ENCODE measurements at places on chromosomes 2 and 18.

DNA sequence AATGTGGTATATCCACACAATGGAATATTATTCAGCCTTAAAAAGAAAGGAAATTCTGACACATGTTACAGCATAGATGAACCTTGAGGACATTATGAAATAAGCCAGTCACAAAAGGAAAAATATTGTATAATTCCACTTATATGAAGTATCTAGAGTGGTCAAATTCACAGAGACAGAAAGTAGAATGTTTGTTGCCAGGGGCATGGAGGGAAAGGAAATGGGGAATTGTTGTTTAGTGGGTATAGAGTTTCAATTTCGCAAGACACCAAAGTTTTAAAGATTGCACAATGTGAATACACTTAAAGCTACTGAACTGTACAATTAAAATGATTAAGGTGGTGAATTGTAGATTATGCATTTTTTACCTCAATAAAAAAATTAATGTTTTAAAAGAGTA is 92.9 kb downstream of the TXNL1 start:
- no peak for DNase-seq

DNA sequence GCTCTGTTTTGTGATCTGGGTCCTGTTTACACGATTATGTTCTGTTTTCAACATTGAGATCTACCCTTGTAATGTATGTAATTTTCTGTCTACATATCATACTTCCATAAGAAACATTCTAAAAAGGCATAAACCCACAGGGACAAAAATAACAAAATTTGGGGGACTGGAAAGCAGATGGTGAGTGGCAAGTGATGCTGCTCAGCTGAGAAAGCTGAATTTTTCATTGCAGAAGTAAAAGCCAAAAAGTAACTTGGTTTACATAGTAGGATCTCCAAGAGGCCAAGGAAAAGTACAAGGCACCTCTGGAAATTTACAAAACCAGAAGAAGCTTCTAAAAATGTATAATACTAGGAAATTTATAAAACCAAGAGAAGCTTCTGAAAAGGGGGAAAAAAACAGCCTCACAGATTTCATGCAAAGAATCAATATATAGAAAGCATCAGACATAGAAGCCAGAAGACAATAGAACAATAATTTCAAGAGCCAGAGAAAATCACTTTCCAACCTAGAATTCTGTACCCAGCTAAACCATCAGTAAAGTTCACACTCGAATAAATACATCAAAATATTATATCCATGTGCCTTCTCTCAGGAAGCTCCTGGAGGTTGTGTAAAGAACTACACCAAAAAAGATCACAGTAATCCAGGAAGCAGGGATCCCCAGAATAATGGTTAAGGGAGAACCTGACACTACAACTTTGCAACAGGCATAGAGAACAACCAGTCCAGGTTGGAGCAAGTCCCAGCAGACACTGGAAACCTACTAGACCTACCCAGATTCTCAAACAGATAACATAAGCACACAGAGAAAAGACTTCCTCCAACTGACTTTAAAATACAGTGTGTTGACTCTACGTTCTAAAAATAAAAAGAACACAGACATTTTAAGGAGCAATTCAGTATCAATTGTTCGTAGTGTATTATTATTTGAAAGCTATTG is 401.7 kb upstream of the HS6ST1 start:
- DNase-seq, result no peak

- no peak for DNase-seq
Measured at GRCh38 chr2:231059756-231060155, 3.1 kb downstream of the PSMD1 start.

DNA sequence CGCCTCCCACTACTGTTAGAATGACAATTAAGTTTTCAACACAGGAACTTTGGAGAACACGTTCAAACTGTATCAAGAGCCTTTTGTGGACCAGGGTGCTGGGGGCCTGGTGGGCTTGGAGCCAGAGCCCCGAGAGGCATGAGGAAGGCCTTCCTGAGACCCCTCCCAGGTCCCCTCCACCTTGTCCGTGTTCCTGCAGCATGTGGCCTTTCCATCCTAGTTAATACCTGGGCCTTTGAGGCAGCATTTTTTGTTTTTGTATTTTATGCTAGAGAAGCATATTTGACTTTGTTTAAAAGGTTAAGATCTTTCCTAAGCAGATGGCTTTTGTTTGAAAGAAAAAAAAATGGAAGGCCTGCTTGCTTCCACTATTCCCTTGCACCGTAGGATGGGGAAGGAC is 68.0 kb downstream of the INPP4A start:
- no peak for DNase-seq

GRCh38 chr2:143786026-143786765 is 657.0 kb downstream of the ARHGAP15 start:
- no peak for DNase-seq

DNA sequence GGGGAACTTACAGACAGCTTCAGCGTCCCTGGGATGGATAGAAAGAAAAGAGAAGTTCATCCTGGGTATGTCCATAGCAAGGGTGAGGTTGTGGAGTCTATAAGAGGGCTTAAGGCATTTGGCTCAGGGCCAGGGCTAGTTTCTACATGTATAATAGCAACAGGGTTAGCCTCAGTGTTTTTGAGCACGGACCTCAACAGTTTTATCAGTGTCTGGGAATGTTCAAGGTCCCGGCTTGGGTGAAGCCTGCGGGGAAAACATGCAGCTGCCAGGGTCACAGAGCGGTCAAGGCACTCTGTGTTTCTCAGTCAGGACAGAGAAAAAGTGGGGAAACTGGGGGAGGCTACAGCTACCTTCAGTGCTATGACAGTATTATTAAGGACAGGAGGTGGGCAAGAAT is 427.7 kb upstream of the HS6ST1 start:
- no peak for DNase-seq

GRCh38 chr2:112623913-112624777 is 21.6 kb upstream of the SLC20A1 start:
- DNase-seq, result no peak

DNA sequence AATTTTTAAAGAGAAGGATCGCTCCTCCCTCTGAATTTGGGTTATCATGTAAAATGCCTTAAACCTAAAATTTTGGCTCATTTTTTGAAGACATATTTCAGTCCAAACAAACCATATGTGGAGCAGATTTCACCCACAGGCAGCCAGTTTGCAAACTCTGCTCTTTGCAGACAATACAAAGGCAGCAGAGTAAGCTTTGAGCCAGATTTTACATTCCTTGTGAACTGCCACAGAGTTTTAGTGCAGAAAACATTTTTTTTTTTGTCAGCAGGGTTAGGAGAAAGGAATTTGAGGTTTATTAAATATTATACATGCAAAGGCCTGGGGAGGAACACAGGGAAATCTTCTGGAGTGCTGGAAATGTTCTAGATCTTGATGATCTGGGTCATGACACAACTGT is 171.9 kb upstream of the FN1 start:
- no peak for DNase-seq

DNA sequence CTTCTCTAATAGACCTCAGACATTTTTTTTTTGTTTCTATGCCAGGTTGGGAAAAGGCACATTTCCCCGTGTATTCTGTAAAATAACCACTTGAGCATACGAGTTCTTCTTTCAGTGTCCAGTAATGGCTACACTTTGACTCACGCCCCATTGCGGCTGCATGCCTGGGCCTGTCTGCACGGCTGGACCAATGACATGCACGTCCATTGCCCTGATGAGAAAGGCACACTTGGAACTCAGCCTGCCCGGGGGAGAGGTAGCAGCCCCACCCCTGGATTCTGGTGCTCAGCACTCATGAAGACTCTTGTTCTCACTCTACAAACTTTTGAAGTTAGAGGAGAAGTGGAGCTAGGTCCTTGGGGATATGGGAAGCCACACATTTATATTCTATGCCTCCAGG is 5.8 kb downstream of the PCARE start:
- no peak for DNase-seq
